ENCODE measurements at places on chromosomes 12 and 14.
A peak's percentile ranks its signal among the peaks of the same experiment; 100 is the strongest.

- no peak for DNase-seq
Observed at GRCh38 chr12:132432721-132433577, 57.0 kb upstream of the FBRSL1 start.

DNA sequence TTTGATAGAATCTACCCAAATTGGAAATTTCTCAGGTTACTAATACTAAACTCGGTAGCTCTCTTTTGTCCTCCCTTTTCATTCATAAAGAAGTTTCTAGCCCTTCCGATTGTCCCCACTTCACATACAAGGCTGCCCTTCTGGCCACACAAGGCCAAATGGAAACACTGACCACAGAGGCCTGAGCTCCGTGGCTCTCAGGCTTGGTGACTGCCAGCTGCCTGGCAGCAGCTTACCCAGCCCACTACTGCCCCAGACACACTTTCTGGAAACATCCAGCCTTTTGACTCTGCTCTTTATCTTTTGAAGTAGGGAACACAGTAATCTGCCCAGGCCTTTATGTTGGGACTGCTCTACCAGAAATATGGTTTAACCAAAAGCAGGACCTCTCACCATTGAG is 167.2 kb downstream of the GCH1 start:
- DNase-seq = no peak

GRCh38 chr14:21014761-21015190 is 10.1 kb downstream of the NDRG2 start:
- DNase-seq = peak; percentile 90

DNA sequence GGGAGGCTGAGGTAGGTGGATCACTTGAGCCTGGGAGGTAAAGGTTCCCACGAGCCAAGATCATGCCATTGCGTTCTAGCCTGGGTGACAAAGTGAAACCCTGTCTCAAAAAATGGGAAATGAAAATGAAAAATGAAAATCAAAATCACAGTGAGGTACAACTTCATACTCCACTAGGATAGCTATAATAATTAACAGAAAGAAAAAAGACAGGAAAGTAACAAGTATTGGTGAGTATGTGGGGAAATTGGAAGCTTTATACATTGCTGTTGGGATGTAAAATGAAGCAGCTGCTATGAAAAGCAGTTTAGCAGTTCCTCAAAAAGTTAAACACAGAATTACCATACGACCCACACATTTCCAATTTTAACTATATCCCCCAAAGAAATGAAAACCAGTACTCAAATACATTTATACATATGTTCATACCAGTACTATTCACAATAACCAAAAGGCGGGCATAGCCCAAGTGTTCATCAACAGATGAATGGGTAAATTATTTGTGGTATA is 22.2 kb downstream of the SGPP1 start:
- DNase-seq = peak; percentile 35

DNA sequence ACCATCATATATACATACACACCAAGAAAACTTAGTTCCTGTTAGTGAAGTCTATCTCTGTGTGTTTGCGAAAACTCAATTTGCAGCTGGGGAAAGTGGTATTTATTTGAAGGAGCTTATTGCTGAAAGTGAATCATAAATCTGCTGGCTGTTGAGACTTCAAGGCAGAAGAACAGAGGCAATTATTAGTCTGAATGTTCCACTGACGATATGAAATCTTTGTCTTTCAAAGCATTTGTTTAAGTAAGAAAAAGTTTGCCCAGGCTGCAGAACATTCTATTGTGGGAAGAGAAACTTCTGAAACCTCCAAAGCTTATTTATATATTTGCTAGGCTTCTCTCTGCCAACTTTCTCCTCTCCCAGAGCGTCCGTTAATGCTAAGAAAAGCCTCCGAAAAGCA is 255.7 kb upstream of the TMPO start:
- no peak for DNase-seq

DNA sequence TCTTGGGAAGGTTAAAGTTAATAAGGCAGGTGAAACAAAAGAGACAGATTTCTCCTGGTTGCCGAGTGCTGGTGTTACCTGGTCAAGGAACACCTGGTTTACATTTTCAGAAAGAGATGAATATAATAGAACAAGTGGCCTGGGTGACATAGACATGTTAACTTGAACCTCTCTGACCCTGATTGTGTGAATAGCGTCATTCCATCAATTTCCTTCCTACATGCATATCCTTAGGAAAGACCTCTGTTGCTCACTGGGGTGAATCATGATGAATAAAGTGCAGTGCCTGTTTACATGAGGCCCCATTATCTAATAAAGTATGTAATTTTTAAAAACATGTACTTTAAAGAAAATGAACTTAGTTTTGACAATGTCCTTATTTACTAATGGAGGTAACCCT is 1822.9 kb upstream of the FLRT2 start:
- DNase-seq = no peak

GRCh38 chr12:123828854-123829547 is 66.9 kb downstream of the DNAH10 start:
- DNase-seq = no peak

DNA sequence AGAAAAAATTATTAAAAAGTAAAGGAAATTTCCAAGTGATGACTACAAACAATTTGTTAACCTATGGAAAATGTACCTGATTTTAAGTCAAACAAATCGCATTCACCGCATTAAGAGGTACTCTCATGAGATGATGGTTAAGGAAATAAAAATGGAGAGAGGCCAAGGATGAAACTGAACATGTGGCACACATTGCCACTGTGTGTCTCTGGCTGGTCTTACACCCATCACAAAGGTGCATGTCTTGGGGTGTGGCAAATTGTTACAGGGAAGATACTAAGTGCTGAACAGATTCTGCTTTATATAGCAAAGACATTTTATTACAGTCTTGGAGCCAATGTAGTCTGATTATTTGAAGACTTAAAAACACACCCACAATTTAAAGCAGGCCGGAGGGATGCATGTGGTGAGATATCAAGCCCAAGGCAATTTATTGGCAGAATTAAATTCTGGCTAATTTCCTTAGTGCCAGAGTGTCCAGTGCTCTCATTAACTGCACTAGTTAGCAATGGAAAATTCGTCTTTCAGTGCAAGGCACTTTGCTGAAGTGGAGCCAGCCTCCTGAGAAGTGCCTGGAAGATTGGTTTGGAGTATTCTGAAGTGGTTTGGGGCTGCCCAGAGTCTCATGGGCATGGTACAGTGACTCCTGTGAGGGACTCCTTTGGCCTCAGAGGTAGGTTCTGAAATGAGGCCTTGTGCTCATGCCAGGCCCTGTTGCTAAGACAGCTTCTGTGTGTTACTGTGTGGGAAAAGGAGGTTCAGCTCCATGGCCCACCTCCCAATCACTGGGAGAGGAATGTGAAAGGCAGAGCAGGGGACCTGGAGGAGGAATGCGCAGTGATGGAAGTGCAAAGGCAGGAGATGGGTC is 166.9 kb downstream of the BRMS1L start:
- DNase-seq = no peak

- DNase-seq = no peak
Observed at GRCh38 chr12:58479401-58479800, 440.9 kb downstream of the LRIG3 start.

DNA sequence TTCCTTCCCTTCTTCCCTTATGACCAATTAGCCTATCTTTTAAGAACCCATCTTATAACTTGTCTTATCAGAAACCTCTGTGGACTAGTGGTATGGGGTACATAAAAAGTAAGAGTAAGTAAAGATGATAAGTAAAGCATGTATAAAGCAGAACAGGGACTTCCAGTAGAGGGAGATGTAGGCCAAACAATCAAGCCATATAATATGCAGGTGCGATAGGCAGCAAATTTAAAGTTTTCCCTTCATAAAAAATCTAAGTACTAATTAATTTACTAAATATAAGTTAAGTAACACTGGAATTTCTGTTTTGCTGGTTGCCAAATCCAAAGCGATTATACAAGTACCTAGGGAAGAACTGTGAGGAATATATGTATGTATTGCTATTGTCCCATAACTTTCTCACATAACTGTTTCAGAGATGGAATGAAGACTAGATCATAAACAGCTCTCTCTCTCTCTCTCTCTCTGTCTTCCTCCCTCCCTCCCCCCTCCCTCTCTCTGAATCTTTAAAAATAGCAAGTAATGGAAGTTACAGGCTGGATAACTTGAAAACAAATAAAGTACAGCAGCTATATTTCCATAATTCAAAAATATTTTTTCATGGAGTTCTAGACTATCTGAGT is 25.7 kb downstream of the METTL25 start:
- DNase-seq = no peak

DNA sequence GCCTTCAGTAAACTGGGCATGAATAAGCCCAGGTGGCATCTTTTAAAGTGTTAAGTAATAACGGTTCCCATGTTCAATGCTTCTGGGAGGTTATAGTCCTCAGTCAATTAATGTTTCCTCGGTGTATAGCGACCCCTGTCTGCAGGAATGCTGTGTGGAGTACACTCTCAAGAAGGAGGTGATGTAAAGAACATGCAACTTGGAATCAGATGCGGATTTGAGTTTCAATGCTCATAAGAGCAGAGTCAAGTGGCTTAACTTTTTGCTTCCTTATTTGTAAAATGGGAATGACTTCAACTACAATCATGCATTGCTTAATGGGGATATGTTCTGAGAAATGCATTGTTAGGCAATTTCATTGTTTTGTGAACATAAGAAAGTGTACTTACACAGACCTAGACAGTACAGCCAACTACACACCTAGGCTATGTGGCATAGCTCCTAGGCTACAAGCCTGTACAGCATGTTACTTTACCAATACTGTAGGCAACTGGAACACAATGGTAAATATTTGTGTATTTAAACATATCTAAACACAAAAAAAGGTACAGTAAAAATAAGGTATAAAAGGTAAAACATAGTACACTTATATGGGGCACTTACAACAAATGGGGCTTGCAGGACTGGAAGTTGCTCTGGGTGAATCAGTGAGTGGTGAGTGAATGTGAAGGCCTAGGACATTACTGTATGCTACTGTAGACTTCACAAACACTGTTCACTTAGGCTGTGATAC is 6.7 kb upstream of the MRPS35 start:
- DNase-seq = peak; percentile 83

DNA sequence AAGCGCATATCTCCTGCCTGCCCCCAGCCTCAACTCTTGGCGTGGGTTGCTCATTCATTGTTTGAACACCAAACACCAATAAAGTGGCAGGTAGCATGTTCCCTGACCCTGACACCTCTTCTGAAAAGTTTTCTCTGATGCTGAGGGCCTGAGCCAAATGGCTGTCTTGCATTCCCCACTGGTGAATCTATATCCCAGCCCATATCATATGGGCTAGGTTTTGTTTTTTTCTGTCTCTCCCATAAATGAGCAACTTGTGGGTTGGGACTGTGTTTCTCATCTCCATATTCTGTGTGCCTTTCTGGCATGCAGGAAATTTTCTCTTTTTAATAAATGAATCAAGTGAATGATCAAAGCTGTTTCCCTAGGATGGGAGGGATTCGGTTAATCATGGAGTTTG is 5.0 kb downstream of the MYO1A start:
- DNase-seq = no peak

DNA sequence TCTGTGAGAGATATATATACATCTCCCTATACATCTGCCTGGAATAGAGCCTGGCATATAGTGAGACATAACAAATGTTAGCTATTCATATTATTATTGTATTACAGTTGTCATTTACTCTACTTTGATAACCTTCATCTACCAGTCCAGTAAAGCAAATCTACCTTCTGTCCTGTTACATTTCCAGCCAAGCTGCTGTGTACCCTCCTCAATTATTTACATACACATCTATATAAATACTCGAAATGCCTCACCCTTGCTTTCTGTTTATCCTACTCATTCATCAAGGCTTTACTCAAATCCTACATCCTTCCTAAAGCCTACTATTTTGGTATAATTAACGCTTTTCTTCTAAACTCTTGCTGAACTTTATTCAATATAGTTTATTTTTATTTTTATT is 8.7 kb downstream of the ZBTB1 start:
- DNase-seq = no peak

DNA sequence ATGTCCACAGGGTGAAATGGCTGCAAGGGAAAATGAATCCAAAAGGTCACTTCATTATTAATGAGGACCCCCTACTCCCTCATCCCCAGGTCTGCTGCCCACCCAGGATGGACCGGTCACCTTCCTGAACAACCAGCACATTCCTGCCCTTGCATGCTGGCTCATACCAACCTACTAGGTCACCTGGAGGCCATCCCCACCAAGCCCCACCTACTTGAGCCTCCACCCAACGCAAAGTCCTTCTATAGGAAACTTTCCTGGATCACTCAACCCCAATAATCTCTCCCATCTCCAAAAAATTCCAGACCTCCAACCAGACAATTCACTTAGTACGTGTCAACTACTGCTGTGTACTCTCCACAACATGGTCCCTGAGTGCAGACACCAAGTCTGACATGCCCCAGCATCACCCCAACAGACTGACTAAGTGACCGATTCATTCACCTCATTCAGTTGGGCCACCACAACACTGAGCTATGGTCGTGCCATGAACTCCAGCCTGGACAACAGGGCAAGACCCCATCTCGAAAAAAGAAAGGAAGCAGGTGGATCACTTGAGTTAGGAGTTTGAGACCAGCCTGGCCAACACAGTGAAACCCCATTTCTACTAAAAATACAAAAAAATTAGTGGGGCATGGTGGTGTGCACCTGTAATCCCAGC is 18.1 kb downstream of the CLMN start:
- no peak for DNase-seq

DNA sequence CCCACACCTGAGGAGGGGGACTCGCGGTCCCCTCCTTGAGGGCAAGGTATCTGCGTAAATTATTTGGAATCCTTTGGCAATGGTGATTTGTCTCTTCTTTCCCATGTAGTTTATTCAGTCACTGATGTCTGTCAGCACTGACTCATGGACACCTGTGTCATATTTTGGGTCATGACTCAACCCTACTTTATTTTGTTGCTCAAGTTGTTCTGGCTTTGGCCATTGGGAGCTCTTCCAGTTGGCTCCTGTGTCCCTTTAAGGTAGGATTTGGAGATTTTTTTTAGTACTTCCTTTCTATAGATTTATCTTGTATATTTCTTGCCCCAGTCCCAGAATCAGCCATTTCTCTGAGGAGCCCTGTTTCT is 47.4 kb upstream of the C14orf180 start:
- DNase-seq = no peak

GRCh38 chr14:81435391-81436295 is 35.5 kb upstream of the STON2 start:
- DNase-seq = peak; percentile 17

GRCh38 chr14:31947680-31948595 is 129.2 kb upstream of the ARHGAP5 start:
- DNase-seq = no peak

GRCh38 chr12:64825143-64826021 is 935 bp downstream of the TBC1D30 start:
- no peak for DNase-seq

DNA sequence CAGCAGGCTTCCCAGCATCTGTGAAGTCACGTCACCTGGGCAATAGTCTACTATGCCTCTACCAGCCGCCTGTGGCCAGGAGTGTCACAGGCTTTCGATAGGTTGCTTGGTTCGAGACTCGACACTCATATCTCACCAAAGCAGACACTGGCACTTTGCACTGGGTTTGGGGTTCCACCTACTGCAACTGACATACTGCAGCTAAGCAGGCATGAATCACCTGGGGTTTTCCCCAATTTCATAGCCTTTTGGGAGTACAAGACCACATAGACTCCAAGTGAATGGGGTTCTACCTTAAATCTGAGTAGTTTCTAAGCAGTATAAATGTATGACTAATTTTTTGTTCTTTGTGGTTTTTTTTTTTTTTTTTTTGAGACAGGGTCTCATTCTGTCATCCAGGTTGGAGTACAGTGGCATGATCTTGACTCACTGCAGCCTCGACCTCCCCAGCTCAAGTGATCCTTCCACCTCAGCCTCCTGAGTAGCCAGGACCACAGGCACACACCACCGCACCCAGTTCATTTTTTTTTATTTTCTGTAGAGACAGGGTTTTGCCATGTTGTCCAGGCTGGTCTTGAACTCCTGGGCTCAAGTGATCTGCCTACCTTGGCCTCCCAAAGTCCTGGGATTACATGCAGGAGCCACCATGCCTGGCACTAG is 32.1 kb downstream of the DMAC2L start:
- peak; percentile 3 for DNase-seq

Measured in suppressor macrophage treated with lipopolysaccharide for 4 hours (primary cell).